ENCODE measurements at places on chromosomes 6 and 20.

DNA sequence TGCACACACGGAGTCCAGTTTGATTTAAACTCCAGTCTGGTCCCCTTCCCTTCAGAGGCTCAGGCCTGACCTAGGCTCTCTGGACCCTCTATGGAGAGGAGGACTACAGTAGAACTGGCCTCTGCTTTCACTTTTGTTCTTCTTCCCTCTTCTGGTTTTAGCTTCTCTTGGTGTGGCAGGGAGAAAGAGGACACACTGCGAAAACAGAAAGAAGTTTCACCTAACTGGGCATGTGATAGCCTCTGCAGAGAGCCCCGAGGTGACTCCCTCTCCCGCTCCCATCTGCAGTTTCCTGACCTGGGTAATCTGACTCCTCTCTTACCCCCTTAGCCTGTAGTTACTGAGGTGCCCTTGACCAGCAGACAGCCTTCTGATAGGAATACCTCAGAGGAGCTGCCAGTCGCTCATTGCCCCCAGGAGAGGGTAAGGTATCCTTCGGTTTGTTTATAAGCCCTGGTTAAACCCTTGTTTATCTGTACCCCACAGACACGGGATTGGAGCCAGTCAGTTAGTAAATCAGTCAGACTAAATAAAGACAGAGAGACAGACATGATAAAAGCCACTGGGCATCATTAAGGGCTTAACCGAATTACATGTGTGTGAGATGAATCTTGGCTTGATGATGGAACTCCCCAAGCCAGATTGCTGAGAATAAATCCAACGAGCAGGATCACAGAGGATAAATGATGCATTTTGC is 12.0 kb upstream of the DTNBP1 start:
- DNase-seq, result no peak

DNA sequence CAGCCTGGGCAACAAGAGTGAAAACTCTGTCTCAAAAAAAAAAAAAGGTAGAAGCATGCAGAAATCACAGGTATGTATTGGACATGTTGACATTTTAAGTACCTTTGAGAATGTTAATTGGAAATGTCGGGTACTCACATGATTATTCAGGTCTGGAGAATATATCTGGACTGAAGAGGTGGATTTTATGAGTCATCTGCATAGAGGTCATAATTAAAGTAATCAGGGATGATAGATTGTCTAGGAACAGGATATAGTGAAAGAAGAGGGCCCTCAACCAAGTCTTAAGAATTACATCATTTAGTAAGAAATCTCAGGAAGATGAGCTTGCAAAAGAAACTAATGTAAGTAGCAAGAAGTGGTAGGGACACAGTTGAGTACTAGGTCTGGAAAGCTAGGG is 212.5 kb downstream of the UTRN start:
- no peak for DNase-seq

DNA sequence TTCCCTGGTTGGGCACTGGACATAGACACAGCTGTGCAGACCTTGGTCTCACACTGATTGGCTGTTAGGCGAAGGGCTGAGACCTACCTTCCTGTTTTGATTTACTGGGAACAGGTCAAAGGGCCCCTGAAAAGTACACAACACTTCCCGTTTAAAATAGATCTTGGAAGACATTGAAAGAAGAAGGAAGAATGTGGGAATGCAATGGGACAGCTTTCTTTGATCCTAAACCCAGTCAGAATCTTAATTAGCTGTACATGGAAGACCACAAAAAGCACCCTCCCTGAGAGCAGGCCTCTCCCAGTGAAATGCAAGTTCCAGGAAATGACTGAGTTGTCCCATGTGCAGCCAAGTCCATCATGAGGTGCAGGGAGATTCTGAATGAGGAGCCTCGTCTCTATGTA is 83.6 kb upstream of the EXOC2 start:
- no peak for DNase-seq

DNA sequence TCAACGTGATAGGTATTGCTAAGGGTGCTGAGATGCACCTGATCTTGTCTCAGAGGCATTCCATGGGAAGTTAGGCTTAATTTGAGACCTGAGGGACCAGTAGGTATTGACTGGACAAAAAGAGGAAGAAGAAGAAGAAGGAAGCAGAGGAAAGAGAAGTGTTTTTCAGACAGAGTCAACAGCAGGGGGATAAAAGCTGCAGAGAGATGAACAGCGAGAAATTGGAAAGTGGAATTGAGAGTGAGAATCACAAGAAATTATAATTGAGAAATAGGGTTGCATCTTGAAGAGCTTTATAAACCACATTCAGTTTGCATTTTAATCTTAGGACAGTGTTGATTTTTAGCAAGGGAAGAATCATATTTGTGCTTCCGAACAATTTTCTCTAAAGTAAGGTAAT is 254.0 kb downstream of the CD83 start:
- DNase-seq, result no peak

- DNase-seq, result no peak
These were observed 10.0 kb upstream of the PRR18 start for GRCh38 chr6:166318227-166318626.

- DNase-seq, result no peak
These were observed at the start of gene SEL1L2 for GRCh38 chr20:13990465-13990864. TSS of gene SEL1L2 (minus strand) at chr20:13990614. CDS start at chr20:13990534, 80 bp downstream.

- DNase-seq, result no peak
These were observed at the start of gene LAMA5 for GRCh38 chr20:62367136-62367632. TSS of gene LAMA5 (minus strand) at chr20:62367312. CDS start at chr20:62367245, 67 bp downstream.

- DNase-seq, result no peak
These were observed 113.5 kb upstream of the PHACTR1 start for GRCh38 chr6:12602951-12603672.

DNA sequence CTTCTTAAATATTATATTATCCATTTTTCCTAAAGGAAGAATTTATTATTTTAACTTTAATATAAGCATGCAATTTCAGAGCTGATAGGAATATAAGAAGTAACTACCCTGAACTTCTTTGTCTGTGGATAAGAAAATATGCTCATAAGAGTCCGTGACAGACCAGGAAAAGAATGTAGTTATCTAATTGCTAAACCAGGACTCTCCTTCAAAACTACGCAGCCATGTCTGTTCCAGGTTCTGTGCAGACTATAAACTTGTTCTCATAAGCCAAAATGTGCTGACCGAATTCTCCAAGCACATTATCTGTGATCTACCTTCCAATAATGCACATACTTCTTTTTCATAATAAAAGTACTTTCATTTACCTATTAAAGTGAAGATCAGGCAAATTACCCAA is 116.5 kb downstream of the TRDN start:
- no peak for DNase-seq

GRCh38 chr6:107533415-107534059 is 43.6 kb downstream of the SOBP start:
- DNase-seq, result no peak

DNA sequence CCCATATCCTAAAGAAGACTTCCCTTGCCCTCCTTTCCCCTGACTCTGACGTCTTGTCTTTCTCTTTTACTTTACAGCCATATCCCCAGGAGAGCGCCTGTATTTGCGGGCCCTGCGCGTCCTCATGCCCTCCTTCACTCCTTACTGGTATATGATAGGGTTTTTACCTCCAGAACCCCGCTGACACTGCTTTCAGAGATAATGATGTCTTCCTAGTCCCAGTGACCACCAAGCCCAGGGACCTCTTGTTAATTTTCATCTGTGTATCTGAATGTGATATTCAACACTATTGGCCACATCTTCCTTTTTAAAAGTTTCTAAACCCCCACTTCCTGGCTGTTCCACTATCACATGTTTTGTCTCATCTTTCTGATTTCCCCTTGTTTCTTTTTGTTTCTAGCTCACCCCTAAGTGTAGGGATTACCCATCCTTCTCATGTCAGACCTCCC is 102.0 kb downstream of the HIVEP1 start:
- DNase-seq, result no peak

GRCh38 chr6:154359161-154359574 is 2.6 kb upstream of the IPCEF1 start:
- DNase-seq, result no peak
